ENCODE measurements at places on chromosomes 13 and 19.

- DNase-seq, result no peak
Measured at GRCh38 chr19:51391073-51391611, 751 bp upstream of the C19orf84 start.

- DNase-seq, result no peak
Measured at GRCh38 chr13:48728226-48728625, 74.5 kb downstream of the CYSLTR2 start.

GRCh38 chr13:46541210-46541609 lies 11.8 kb upstream of the LRCH1 start:
- no peak for DNase-seq

GRCh38 chr13:110784704-110785103 lies 71.2 kb downstream of the ING1 start:
- DNase-seq, result no peak

GRCh38 chr19:30076101-30076551 lies 134.1 kb downstream of the URI1 start:
- no peak for DNase-seq

- DNase-seq, result no peak
Measured at GRCh38 chr13:33004511-33004910, 11.7 kb upstream of the KL start.

GRCh38 chr19:10122045-10122444 lies 2.3 kb upstream of the EIF3G start:
- DNase-seq, result no peak

- no peak for DNase-seq
Measured at GRCh38 chr13:99335087-99335486, 27.9 kb upstream of the GPR183 start.

GRCh38 chr19:40549007-40549708 lies 27.5 kb upstream of the SHKBP1 start:
- DNase-seq, result no peak

DNA sequence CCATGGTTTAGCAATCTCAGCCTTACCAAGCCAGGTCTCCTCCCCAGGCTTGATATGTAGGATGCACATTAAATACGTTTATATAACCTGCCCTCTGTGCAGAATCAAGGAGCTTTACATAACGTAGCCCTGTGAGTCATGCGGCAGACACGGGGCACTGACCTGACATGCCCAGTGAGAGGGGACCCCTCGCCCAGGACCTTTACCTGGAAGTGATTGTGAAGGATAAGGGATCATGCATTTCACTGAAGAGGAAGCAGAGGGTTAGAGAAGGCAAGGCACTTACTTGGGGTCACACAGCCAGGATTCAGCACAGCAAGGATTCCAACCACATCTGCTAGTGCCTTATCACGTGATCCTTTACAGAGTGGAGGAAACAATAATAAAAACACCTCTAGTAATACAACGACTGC lies 18.9 kb upstream of the FOSB start:
- no peak for DNase-seq

DNA sequence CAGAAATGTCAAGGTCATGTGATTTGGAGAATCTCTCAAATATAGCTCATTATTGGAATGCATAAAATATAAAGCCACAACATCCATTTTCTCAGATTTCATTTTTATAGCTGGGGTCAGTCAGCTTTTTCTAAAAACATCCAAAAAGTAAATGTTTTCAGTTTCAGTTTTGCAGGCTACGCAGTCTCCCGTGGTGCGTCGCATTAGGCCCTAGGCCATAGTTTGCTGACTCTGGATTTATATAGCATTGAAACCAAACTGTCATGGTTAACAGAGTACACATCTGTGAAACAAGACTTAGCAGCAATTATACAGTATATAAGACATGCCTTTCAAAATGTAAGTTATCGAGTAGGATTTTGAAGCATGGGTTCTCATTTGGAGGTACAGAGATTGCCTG lies 140.0 kb downstream of the IRS2 start:
- DNase-seq, result no peak

- DNase-seq, result no peak
Measured at GRCh38 chr19:7595466-7596133, at the start of gene CAMSAP3. TSS of gene CAMSAP3 (plus strand) at chr19:7595863. CDS start at chr19:7596003, 140 bp downstream.

DNA sequence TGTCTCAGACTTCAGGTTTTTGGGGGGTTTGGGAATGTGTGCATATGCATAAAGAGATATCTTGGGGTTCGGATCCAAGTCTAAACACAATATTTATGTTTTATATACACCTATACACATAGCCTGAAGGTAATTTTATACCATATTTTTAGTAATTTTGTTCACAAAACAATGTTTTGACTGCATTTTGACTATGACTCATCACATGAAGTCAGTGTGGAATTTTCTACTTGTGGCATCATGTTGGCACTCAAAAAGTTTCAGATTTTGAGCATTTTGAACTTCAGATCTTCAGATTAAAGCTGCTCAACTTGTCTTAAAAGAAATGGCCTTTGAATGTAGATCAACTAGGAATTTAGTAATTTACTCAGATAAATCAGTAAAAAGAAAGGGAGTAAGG lies 712.9 kb upstream of the GPC6 start:
- DNase-seq, result no peak

- DNase-seq, result no peak
Measured at GRCh38 chr13:113839536-113840204, 24.2 kb downstream of the GAS6 start.

GRCh38 chr19:5035793-5036697 lies 67.1 kb downstream of the KDM4B start:
- peak; percentile 32 for DNase-seq

GRCh38 chr19:3404324-3405260 lies 38.2 kb downstream of the NFIC start:
- peak; percentile 81 for DNase-seq

GRCh38 chr13:60358453-60358852 lies 38.6 kb upstream of the TDRD3 start:
- DNase-seq, result no peak

DNA sequence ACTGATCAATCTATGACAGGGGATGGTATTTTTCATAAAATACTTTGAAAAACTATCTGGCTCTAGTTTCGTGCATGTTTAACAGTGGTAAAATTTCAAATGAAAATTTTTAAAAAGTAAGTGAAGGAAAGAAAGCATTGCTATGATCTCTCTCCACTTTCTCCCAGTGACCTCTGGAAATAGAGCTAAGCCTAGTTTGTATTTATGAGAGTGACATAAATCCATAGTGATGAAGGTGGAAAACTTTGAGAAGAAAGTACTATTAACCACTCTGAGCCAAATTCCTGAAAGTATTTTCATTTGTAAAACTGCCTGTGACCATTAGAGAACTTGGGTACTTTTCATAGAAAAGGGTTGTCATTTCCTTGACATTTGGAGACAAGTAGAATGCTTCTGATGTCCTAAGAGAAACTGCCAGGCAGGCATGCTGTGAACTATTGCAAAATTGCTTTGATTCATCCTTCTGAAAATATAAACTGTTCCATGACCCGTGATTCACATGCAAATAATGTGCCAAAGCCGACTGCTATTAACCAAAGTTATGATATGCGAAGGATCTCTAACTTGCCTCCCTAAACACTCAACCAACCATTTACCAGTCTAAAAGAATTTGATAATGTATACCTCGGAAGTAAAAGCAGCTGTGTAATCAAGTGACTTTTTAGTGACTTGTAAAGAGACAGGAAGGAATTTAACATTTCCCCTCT lies 133.2 kb downstream of the VWA8 start:
- DNase-seq, result no peak

- no peak for DNase-seq
Measured at GRCh38 chr13:28964052-28964451, 143.9 kb downstream of the MTUS2 start.

DNA sequence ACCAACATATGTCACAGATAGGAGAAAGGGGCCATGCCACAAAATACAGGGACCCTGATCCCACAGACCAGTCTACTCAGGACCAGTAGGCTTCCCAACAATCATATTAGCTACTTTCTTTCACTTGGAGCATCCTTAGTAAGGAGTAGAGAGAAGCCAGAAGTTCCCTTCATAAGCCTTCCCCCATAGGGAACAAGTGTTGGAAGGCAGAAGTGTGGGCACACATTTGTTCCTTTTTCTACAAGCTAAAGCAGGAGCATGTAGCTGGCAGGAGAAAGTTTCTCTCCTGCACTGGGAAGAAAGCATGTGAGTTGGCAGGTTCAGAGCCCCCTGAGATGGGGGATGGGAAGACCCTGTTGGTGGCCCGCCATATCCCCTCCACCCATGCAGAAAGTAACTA lies 165.4 kb downstream of the KCTD12 start:
- DNase-seq, result no peak

- peak; percentile 4 for DNase-seq
Measured at GRCh38 chr13:108155185-108156106, 59.9 kb downstream of the LIG4 start.

DNA sequence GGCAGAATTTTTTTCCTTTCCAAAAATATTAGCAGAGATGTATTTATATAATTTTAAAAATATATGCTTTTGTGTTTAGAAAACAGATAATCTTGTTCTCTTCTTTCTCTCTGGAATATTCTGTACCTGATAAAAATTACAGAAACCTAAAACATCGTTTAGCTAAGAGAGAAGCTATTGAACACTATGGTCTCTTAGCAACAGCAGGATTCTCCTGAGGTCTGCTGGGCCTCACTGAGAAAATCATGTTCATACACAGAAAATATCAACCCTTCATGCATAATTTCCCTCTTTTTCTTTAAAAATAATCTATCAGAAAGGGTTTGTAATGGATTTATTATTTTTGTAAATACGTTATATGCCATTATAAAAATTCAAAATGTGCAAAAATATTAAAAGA lies 242.2 kb downstream of the DCLK1 start:
- DNase-seq, result no peak

- DNase-seq, result no peak
Measured at GRCh38 chr19:18434411-18435175, 3.3 kb downstream of the ISYNA1 start.

DNA sequence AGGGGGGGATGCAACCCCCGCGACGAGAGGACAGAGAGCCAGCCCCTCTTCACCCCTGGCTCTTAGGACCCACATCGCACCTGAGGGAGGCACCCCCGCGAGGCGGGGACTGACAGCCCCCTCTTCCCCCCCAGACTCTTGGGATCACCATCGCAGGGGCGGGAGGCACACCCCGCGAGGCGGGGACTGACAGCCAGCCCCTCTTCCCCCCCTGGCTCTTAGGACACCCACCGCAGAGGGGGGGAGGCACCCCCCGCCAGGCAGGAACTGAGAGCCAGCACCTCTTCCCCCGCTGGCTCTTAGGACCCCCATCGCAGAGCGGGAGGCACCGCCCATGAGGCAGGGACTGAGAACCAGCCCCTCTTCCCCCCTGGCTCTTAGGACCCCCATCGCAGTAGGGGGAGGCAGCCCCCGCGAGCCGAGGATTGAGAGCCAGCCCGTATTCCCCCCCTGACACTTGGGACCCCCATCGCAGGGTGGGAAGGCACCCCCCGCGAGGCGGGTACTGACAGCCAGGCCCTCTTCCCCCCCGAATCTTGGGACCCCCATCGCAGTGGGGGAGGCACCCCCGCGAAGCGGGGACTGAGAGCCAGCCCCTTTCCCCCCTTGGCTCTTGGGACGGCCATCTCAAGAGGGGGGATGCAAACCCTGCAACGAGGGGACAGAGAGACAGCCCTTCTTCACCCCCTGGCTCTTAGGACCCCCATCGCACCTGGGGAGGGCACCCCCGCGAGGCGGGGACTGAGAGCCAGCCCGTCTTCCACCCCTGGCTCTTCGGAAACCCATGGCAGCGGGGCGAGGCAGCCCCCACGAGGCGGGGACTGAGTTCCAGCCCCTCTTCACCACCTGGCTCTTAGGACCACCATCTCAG lies 2425.1 kb upstream of the PCDH20 start:
- DNase-seq, result no peak

DNA sequence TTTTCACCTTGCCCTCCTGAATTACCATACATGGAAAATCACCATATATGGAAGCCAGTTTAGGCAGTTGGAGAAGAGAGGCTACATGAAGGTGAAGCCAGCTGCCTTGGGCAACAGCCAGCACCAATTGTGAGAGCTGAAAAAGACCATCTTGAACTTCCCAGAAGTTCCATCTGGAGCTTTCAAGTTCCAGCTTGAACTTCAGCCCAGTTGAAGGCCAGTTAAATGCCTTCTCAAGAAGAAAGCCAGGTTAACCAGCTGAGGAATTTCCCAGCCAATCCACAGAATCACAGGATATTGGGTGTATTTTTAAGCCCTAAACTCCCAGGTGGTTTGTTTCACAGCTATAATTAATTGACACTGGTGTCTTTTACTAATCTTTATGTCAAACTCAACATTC lies 713.6 kb upstream of the MIR17HG start:
- DNase-seq, result no peak

DNA sequence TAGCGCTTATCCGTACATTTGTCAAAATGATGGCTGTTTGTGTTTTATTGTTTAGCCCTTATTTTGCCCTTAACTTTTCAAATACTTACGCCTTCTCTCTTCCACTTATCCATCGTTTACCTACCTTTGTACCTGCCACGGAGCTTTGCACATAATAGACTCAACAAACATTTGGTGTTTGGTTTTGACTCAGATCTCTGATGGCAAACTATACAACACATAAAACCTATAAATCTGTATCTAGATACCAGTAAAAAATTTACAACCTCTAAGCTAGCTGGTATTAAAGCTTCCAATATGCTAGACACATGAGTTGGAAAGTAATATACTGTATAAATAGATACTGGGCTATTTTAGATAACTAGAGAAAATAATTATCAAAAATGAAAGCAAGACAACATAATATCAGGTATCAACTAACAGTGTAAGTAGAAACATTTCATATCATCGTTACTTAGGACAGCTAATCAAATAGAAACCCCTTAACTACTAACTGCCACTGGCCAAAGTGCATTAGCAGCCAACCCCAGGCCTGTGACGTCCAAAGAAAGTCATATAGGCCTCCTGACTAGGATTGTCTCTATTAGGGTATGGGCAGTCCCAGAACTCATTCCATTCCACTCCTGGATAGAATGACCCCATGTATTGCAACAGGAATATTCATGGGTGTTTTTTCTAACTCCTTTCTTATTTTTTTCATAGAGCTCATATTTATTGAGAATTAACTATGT lies 53.8 kb downstream of the KCTD12 start:
- DNase-seq, result no peak

- DNase-seq, result no peak
Measured at GRCh38 chr19:9427941-9428340, 7.4 kb downstream of the ZNF266 start.

- no peak for DNase-seq
Measured at GRCh38 chr13:39468306-39468705, 134.7 kb downstream of the LHFPL6 start.

DNA sequence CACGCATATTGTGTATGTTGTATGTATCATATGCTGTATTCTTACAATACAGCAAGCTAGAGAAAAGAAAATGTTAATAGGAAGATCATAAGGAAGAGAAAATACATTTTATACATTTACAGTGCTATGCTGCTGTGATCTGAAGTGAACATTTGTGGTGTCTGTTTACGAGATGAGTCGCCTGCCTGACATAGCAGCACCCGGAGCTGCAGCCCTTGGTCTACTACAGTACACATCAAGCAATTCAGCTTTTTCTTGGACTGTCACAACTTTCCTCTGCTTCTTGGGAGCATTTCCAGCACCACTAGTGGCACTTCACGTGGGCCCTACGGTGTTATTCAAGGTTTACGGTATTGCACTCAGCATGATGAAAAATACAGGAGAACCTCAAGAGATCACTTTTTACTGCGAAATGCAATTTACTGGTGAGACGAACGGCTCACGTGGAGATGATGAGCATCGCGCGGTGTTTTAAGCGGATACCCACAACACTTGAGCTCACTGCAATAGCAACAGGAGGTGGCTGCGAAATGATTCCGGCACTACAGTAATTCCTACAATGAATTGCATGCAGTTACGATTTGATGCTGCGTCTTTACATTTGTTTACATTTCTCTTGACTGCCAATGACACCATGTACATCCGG lies 308.4 kb downstream of the FGF9 start:
- no peak for DNase-seq
